ENCODE measurements at places on chromosomes 11 and 22. TPM values are rescaled to one million over a fixed set of nuclear protein-coding genes. Genes with fewer than 3 reads are reported as not detected.

DNA sequence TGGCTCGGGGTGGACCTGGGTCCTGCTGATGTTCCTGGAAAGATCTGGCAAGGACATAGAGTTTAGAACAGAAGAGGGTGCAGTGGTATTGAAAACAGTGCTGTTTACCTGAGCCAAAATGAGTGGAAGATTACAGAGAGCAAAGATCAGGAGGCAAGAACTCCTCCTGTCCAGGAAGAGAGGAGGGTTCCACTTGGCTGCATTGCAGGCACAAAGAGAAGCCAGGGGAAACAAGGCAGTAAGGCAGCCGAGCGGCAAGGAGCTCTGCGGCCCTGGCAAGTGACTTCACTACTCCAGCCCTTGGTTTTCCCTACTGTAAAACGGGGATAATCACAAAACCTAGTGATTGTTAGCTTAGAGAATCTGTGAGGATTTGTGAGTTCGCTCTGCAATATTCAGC lies 3.7 kb upstream of the PACSIN2 start:
- DNase-seq, result no peak

DNA sequence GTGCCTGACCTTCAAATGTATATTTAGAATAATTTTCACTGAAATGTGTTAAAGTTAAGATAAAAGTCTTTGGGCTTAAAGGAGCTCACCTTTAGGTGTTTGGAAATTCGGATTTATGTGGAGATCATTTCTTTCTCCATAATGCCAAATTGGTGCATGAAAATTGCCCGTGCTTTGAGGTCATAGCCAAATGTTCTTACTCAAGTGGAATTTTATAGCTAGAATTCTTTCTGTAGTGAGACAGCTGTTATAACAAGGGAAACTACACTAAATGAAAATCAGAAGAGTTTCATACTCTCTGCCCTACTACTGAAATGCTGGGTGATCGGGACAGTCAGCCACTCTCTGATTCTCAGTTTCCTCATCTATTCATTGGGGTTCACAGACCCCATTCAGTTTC lies 89.5 kb upstream of the DBX1 start:
- DNase-seq, result no peak

KRTAP5-2 gene
- total RNA-seq, result not detected

RIN1 gene
- total RNA-seq, result 19.0 TPM

- DNase-seq, result no peak
Measured at GRCh38 chr11:127738771-127739286, 738.3 kb upstream of the KIRREL3 start.

LDHAL6A gene
- total RNA-seq, result not detected

GRCh38 chr11:122617926-122618325 lies 37.6 kb upstream of the UBASH3B start:
- DNase-seq, result no peak

DNA sequence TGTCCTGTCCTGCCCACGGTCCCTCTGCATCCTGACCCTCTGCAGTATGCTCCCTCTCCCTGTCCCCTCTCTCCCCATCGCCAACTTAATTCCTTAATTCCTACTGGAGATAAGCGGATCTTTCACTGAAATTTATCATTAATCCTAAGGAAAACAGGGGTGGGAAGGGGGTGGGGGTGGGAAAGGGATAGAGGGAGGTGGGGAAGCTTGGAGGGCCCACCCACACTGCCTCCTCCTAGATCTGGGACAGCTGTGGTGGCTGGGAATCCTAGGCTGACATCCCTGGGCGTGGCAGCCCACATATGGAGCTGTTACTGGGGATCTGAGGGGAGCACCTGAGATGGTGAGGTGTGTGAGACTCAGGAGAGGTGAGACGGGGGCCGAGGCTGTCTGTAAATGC lies 14.4 kb downstream of the NECTIN1 start:
- DNase-seq, result no peak

OR2AT4 gene
- not detected for total RNA-seq

- DNase-seq, result no peak
Measured at GRCh38 chr11:78081583-78081982, 1.9 kb upstream of the NDUFC2 start.

LRRC51 gene
- 4.3 TPM for total RNA-seq

DNA sequence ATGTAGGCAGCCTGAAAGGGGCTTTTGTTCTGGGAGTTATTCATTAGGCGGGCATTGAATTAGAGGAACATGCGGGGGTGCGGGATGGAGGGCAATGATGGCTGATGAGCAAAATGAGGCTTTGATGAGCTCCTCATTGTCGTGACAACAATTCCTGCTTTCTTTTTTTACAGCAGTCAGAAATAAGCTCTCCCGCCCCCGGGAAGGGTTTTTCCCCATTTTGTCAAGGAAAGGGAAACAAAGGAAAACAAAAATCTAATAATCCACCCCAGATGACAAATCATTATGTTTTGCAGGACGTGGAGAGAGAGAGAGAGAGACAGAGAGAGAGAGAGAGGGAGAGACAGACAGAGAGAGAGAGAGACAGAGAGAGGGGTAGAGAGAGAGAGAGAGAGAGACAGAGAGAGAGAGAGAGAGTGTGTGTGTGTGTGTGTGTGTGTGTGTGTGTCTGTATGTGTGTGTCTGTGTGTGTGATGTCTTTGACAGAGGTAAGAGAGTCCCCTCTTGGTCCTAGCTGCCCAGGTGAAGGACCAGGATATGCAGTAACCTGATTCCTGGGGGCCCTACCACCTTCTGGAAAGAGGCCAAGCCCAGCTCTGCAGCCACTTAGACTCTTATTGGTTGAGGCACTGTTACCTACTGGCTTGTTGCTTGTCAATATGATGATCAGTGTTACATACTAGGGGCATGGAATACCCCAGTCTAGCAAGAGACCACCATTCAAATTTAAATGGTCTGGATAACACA lies 46.7 kb upstream of the PARVA start:
- DNase-seq, result peak; percentile 6

MUC15 gene
- not detected for total RNA-seq
